Mesendoderm (in vitro differentiated cells): ENCODE measurements at places on chromosomes 7 and 10.

DNA sequence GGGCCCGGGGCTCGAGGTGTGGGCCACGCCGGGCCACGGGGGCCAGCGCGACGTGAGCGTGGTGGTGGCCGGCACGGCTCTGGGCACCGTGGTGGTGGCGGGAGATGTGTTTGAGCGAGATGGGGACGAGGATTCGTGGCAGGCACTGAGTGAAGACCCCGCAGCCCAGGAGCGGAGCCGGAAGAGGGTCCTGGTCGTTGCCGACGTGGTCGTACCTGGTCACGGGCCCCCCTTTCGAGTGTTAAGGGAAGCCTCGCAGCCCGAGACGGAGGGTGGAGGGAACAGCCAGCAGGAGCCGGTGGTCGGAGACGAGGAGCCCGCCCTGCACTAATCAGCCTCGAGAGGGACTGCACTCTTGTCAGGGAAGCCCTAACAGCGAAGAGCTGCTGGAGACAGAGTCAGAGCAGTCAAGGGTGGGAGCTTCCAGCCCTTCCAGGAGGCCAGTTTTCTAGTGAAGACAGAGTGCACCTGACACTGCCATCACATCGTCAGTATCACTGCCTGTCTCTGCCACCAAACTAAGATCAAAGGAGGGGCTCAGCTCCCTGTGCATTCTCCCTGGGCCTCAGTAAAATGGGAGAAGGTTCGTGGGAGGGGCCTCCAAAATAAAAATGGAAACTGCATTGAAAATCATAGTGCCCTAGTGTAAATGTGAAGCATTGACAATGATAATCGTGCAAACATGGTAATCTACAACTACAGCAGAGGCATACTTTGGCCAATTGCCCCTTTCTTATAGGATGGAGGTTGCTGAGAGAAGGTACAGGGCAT lies 1.3 kb downstream of the MBLAC1 start:
- no peaks in the 10 kb centered on the region for H3K27me3 ChIP-seq
- no peak overlapping the region for H3K27ac ChIP-seq

- H3K4me1 ChIP-seq, result peaks cover 9% of the 10 kb centered on the region
- H3K4me3 ChIP-seq, result no peak overlapping the region
- H3K27me3 ChIP-seq, result no peaks in the 10 kb centered on the region
- no peaks in the 10 kb centered on the region for H3K36me3 ChIP-seq
Measured at GRCh38 chr10:17003651-17004286, 125.8 kb downstream of the CUBN start.

- peak; percentile 6 for DNase-seq
- H3K4me1 ChIP-seq, result no peaks in the 10 kb centered on the region
- no peaks in the 10 kb centered on the region for H3K27me3 ChIP-seq
Measured at GRCh38 chr7:49980465-49980864, 112.6 kb downstream of the ZPBP start.

DNA sequence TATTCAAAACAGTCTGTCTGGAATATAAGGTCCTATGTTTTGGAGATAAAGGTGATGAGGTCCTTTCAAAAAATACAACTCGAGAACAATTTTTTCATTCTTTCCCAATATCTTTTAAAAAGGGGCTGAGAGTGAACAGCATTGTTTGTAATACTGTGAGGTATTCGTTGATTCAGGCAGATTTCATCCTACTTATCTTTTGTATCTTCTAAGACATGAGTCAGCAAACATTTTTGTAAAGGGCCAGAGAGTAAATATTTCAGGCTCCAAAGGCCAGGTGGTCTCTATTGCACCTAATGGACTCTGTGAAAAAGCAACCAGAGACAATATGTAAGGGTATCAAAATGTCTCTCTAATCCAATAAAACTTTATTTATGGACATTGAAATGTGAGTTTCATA lies 8.1 kb upstream of the ANK3 start:
- peak; percentile 13 for DNase-seq
- no peaks in the 10 kb centered on the region for H3K4me1 ChIP-seq
- no peak overlapping the region for H3K27ac ChIP-seq
- no peaks in the 10 kb centered on the region for H3K27me3 ChIP-seq
- no peak overlapping the region for H3K4me3 ChIP-seq
- no peaks in the 10 kb centered on the region for H3K36me3 ChIP-seq

DNA sequence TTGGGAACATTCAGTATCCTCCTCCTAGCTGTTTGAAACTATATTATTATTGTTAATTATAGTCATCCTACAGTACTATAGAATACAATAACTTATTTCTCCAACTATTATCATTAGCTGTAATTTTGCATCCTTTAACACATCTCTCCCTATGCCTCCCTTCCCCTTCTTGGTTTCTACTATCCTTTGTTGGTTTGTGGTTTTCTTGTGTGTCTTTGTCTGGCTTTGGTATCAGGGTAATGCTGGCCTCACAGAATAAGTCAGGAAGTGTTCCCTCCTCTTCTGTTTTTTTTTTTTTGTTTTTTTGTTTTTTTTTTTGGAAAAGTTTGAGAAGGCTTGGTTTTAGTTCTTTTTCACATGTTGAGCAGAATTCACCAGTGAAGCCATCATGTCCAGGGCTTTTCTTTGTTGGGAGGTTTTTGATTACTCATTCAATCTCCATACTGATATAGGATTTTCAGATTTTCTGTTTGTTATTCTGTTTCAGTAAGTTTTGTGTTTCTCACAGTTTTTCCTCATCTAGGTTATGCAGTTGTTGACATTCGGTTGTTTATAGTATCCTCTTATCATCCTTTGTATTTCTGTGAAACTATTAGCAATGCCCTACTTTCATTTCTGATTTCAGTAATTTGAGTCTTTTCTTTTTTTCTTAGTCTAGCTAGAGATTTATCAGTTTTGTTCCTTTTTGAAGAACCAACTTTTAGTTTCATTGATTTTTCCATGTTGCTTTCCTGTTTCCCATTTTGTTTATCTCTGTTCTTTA lies 21.6 kb downstream of the C1GALT1 start:
- no peak overlapping the region for H3K27ac ChIP-seq
- H3K27me3 ChIP-seq, result no peaks in the 10 kb centered on the region
- peaks cover 8% of the 10 kb centered on the region for H3K4me1 ChIP-seq
- no peak overlapping the region for H3K4me3 ChIP-seq
- DNase-seq, result no peak

DNA sequence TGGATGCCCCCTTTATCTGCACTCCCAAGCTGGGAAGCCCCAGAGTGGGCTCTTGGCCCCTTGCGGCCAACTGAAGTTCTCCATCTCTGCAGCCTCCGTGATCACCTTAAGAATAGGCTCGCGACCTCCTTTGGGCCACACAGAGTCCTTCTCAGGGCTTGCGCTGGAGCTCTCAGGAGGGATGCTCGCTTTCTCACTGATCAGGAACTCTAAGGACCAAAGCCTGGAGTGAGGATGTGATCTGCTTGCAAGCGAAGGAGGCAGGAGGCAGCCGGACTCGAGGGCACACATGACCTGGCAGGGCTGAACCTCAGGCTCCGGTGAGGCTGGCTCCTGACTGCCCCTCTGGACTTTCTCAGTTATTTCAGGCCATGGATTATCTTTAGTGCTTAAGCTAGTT lies 192.1 kb upstream of the MKI67 start:
- DNase-seq, result no peak
- H3K4me3 ChIP-seq, result no peak overlapping the region
- H3K4me1 ChIP-seq, result no peaks in the 10 kb centered on the region
- no peak overlapping the region for H3K27ac ChIP-seq

- H3K36me3 ChIP-seq, result no peaks in the 10 kb centered on the region
- H3K4me1 ChIP-seq, result no peaks in the 10 kb centered on the region
- peak; percentile 79 for DNase-seq
- no peak overlapping the region for H3K27ac ChIP-seq
Measured at GRCh38 chr10:110311357-110311949, 6.7 kb upstream of the SMNDC1 start.

GRCh38 chr10:72932259-72933015 lies 22.2 kb downstream of the PLA2G12B start:
- no peaks in the 10 kb centered on the region for H3K4me1 ChIP-seq
- H3K4me3 ChIP-seq, result no peak overlapping the region
- no peaks in the 10 kb centered on the region for H3K27me3 ChIP-seq
- H3K36me3 ChIP-seq, result no peaks in the 10 kb centered on the region
- DNase-seq, result no peak
- H3K27ac ChIP-seq, result no peak overlapping the region

- DNase-seq, result peak; percentile 11
- H3K4me3 ChIP-seq, result no peak overlapping the region
- no peaks in the 10 kb centered on the region for H3K27me3 ChIP-seq
- H3K4me1 ChIP-seq, result no peaks in the 10 kb centered on the region
- no peak overlapping the region for H3K27ac ChIP-seq
Measured at GRCh38 chr7:122269241-122269640, 35.3 kb downstream of the FEZF1 start.

DNA sequence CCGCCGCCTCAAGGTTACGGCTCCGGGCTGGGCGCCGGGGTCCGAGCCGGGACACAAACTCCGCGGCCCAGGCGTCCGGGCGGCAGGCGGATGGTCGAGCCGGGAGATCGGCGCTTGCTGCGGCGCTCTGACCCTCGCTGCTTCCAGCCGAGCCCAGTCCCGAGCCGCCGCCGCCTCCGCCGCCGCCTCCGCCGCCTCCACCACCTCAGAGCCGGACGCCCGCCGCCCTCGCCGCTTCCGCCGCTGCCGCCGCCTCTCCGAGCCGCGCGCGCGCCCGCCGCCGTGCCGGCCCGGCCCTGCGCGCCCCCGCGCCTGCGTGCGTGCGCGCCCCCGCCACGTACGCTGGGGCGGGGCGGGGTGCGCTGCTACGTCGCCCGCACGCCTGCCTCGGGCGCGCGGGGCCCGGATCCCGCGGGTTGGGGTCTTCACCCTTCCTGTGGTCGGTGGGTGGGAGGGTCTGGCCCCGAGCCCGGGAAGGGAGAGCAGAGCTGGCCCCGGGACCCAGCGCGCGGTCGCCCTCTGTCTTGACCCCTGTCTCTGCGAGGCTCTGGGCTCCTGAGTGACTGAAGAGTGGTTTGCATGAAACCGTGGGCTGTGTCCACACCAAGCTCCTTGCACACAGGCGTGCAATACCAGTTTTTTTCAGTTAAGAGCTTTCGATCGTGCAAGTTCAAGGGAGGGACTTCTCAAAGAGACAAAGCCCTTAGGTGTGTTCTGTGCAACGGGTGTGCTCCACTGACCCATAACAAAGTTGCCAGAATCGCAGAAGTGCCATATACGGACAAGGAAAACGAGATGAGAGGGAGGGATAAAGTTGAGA lies at the start of gene SMURF1:
Gene SMURF1 (minus strand): TSS at position 256 of the 820 bp plus-strand sequence. CDS start 328 bp downstream, outside the sequence.
- peaks cover 2% of the 10 kb centered on the region for H3K4me1 ChIP-seq
- H3K27ac ChIP-seq, result peak within 1 kb of the TSS; percentile 95
- no peaks in the 10 kb centered on the region for H3K27me3 ChIP-seq
- peak; percentile 60 for DNase-seq

- no peaks in the 10 kb centered on the region for H3K36me3 ChIP-seq
- H3K4me3 ChIP-seq, result no peak overlapping the region
- no peak overlapping the region for H3K27ac ChIP-seq
- no peaks in the 10 kb centered on the region for H3K4me1 ChIP-seq
- no peaks in the 10 kb centered on the region for H3K27me3 ChIP-seq
- DNase-seq, result no peak
Measured at GRCh38 chr10:70324951-70325781, 41.4 kb upstream of the NPFFR1 start.

GRCh38 chr7:152522571-152523067 lies 86.8 kb upstream of the KMT2C start:
- H3K27ac ChIP-seq, result no peak overlapping the region
- no peak overlapping the region for H3K4me3 ChIP-seq
- DNase-seq, result no peak
- no peaks in the 10 kb centered on the region for H3K27me3 ChIP-seq
- H3K36me3 ChIP-seq, result no peaks in the 10 kb centered on the region

GRCh38 chr7:72281308-72281707 lies 130.8 kb downstream of the CALN1 start:
- H3K36me3 ChIP-seq, result no peaks in the 10 kb centered on the region
- H3K27me3 ChIP-seq, result no peaks in the 10 kb centered on the region
- no peaks in the 10 kb centered on the region for H3K4me1 ChIP-seq
- H3K4me3 ChIP-seq, result no peak overlapping the region
- H3K27ac ChIP-seq, result no peak overlapping the region

GRCh38 chr7:28151965-28152364 lies 28.6 kb downstream of the JAZF1 start:
- no peaks in the 10 kb centered on the region for H3K4me1 ChIP-seq
- H3K27ac ChIP-seq, result no peak overlapping the region
- no peaks in the 10 kb centered on the region for H3K27me3 ChIP-seq
- no peak overlapping the region for H3K4me3 ChIP-seq
- H3K36me3 ChIP-seq, result no peaks in the 10 kb centered on the region

DNA sequence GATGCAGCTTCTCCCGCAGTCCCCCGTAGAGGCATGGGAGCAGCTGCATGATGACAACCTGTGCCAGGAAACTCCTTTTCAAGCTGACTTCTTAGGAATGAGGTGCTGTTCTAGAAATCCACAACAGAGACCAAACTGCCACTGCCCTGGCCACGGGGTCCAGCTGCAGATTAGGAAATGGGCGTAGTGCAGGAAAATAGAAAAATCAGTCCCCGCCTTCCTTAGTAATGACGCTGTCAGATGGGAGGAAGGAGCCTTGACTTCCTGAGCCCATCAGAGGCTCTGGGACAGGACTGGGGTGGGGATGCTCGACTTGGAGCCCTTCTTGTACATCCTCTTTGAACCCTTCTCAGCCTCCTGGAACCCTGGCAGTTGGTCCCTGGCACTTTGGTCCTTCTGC lies 227.8 kb upstream of the GRB10 start:
- H3K4me1 ChIP-seq, result no peaks in the 10 kb centered on the region
- no peak overlapping the region for H3K27ac ChIP-seq
- DNase-seq, result no peak
- H3K4me3 ChIP-seq, result no peak overlapping the region

- no peak for DNase-seq
- H3K4me1 ChIP-seq, result no peaks in the 10 kb centered on the region
- no peak overlapping the region for H3K27ac ChIP-seq
- H3K4me3 ChIP-seq, result no peak overlapping the region
- H3K36me3 ChIP-seq, result no peaks in the 10 kb centered on the region
Measured at GRCh38 chr7:152572101-152572500, 103.8 kb downstream of the XRCC2 start.

DNA sequence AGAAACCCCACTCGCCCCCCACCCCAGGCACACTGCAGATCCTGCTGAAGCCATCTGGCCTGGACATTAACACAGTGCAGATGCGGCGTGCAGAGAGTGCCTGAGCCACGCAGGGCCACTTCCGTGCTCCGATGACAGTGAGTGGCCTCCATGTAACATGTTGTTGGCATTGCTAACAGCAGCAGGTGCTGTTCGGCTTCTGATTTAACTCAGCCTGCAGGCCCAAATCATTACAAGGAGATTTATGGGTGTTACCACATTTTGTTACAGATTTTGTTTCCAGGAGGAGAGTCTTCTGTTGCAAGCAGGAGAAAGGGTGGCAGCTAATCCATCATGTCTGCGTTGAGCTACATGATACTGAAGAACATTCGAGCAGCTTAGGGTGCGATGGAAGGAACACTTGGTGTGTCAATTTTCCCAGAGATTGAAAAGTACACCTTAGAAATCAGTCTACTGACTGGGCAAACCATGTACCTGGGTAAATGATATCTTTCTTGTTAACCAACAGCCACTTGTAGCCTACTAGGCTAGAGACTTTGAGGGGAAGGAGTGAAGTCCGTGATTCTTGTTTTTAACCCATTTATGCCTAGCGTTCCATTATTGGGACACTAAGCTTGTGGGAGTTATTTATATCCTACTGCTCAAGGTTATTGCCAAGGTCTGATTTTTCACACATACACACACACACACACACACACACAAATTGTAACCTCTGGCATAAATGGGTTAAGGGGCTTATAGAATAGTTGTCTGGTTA lies 90.0 kb downstream of the JCAD start:
- no peaks in the 10 kb centered on the region for H3K27me3 ChIP-seq
- H3K4me1 ChIP-seq, result no peaks in the 10 kb centered on the region
- no peak for DNase-seq
- H3K4me3 ChIP-seq, result no peak overlapping the region
- H3K36me3 ChIP-seq, result no peaks in the 10 kb centered on the region
- no peak overlapping the region for H3K27ac ChIP-seq
